ENCODE measurements at places on chromosomes 11 and 22.

DNA sequence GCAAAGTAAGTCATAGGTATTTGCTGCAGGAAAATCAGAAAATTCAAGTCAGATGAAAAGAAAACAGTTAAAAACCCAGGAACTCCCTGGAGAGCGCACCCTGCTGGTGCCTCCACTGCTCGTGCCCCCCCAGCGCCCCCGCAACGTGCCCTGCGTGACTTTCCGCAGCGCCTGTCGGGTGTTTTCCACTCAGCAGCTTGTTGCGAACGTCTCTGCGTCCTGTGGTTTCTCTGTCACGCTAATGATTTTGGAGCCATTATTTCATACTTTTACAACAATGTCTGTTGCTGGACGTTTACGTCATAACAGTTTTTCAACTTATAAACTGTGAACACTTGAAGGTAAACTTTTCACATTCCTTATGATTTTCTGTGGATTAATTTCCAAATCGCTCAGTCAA, 5.0 kb downstream of the CRELD2 start:
- DNase-seq, result peak; percentile 54

DNA sequence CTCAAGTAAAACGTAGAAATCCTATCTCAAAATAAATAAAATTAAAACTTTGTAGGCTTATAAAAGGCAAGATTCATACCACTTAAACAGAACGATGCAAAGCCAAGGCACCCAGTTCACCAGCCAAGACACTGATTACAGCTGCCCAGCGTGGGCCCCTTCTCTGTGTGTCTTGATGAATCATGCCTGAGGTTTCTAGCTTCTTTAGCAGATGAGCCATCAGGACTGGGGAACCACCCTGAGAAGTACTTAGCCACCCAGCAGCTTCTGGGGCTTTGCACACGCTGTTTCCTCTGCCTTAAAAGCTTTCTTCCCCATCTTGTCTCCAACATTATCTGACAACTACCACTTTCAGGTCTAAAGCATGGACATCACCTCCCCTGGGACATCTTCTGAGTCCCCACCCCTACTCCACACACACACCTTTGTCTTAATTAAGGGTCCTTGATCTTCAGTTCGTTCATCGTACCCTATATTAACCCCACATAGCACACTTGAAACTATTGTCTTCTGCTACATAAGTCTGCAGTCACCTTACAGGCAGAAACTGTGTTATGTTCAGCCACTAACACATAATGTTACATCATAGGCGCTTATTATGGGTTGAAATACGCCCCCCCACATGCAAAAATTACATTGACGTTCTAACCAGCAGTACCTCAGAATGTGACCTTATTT, 8.7 kb upstream of the LAYN start:
- DNase-seq, result peak; percentile 81

DNA sequence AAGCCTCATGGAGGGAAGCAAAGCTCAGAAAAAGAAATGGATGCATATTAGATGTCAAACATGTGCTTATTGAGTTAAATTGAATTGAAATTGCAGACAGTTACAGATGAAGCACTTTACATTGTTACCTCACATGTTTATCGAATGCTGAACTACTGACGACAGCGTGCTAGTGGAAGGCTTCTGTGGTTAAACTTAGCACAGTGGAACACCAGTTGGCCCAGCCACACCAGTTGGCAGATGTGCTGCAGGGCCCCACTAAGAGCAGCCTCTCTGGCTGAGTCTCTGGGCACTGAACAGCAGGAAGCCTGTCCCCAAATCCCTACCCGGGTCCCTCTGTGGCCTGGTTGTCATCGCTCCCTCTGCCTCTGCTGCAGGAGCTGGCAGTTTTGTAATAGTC, 242.1 kb downstream of the NTM start:
- DNase-seq, result no peak

DNA sequence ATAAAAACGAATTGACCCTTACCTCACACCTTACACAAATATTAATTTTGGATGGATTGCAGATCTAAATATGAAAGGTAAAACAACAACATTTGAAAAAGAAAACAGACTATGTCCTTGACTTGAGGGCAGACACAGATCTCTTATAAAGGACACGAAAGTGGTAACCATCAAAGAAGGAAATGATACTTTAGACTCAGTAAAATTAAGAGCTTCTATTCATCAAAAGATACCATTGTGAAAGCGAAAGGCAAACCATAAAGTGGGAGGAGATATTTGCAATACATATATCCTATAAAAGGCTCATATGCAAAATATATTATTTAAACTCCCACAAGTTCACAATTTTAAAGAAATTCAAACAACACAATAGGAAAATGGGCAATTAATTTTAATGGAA, 5.0 kb downstream of the HEPACAM start:
- DNase-seq, result no peak

DNA sequence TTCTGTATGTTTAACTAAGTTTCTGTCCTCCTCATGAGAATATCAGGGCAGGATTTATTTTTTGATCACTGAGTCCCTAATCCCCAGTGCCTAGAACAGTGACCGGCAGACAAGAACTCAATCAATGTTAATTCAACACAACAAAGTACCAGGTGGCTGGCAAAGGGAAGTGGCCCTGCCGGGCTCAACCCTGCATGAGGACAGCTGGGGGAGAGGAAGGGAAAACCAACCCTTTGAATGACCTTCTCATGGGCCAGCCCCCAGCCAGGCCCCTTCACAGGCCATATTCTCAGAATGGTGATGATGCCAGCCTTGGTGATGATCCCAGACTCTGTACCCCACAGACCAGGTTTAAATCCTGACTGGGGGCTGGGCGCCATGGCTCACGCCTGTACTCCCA, 1.4 kb upstream of the MFNG start:
- no peak for DNase-seq

GRCh38 chr22:23608583-23608982, 23.5 kb downstream of the DRICH1 start:
- no peak for DNase-seq

All from fibroblast of gingiva (primary cell).